GM13977 (cell line): ENCODE measurements at places on chromosomes 7 and 10.

- no peak for DNase-seq
These were observed 162.1 kb downstream of the RAB11FIP2 start for GRCh38 chr10:117884592-117884991.

DNA sequence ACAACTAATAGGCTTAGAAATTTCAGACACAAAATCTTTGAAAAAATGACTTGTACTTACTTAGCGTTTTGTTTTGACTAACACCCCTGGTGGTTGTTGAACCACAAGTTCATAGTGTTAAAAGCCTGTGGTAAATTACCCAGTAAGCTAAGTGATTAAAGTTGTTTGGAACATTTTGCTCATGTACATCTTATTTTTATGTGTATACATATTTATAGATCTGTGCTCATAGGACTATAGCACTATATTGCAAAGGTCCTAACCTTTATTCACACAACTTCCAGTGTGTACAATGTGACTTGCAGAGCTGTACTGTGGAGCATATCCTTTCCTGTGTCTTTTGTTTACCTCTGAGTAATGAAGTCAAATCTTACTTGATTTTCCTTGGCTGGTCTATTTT, 79.6 kb downstream of the BMPR1A start:
- DNase-seq, result no peak

DNA sequence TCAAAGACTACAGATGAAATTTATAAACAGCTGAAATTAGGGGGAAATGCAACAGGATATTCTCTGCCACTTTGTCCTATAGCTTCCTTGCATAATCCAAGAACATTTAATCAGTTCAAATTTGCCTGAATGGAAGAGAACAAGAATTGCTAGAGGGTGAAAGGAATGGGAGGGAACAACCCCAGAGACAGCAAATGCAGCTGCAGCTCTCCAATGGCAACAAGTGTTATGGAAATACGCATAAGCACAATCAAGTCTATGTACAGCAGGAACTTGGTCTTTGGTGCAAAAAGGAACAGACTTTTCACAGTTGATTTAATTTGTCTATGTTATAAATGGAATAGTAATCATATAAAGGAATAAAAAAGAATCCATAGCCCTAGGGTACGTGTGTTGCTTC, 269.0 kb upstream of the ETV1 start:
- DNase-seq, result no peak

- peak; percentile 42 for DNase-seq
These were observed 30.0 kb downstream of the MYOF start for GRCh38 chr10:93452143-93452542.

DNA sequence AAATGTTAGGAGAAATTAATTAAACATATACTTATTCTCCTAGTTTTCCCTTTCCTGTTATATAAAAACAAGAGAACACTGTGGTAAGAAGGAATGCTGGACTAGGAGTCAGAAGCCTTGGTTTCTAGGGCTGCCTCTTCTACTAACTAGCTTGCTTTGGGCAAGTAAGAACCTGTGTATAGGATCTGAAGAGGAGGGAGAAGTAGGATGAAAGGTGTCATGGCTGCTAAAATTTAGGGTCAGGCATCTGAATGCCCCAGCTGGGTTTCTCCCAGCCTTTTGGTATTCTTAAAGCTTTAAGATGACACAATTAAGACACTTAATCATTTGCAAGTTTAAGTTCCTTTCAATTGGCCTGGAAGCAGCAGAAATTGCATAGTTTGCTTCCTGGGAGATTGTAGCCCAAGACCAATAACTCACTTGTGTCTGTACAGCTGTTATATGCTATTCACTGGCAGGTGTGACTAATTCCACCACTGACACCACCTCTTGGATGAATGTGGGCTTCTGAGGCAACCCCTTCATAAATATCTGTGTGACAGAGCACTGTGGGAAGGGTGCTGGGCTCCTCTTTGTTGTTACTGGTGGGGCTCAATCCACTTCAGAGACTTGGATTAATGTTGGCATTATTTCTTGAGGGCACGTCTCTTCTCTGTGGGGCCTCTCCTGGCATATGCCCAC, 137.2 kb downstream of the LRMDA start:
- no peak for DNase-seq

- no peak for DNase-seq
These were observed 117.4 kb upstream of the GPR26 start for GRCh38 chr10:123548770-123549169.

DNA sequence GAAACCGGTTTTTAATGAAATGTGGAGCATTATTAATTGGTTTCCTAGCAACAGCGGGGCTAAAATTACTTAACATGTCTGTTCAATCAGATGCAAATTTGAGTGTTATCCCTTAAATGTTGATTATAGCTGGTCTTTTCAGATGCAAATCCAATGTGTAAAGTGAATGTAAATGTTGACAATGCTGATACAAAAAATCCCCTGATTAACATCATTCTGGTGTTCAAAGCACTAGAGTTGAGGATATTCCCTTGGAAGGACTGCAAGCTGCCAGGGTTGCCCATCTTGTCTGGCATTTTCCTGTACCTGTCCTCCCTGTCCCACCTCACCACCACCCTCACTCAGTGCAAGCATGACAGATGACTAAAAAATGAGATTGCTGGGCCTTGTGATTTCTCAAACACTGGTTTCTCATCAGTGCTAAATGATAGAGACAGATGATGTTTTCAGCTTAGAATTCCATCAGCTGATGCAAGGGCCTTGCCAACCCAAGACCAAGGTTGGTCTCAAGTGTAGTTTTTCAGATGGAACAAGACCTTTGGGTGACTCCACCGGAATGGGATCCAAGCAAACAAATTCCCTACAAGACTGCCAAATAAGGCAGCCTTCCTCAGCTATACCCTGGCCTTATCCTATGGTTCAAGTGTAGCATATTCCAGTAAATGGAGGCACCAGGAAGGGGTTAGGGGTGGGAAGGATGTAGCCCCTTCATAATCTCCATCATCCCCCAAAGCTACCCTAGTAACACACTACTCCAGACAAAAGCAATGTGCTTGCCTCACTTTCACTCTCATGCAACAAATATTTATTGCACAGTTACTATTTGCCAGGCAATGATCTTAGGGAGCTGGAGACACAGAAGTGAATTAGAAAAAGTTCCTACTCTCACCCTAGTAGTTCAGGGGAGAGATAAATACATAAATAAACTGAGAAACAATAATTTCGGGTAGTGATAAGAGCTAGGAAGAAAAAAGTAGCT, 54.9 kb downstream of the JAZF1 start:
- DNase-seq, result no peak
